ENCODE measurements at places on chromosomes 11 and 22.

- no peak for DNase-seq
Measured at GRCh38 chr22:20219667-20220628, 48.2 kb downstream of the RTN4R start.

DNA sequence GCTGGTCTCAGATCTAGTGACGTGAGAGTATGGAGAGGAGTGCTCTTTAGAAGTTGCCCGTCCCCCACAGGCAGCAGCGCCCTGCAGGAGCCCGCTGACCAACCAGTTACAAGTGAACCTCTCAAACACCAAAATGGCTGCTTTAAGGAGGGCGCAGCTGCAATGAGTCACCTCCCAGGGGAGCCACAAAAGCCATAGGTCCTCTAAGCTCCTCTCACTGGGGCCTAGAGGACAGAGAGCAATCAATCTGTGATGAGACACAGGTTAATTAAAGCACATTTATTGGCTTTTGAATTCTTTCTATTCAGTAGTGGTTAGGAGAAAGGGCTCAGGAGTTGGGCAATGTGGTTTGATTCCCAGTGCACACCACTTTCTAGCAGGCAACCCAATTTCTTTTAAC, 15.5 kb upstream of the RAPSN start:
- DNase-seq, result no peak

DNA sequence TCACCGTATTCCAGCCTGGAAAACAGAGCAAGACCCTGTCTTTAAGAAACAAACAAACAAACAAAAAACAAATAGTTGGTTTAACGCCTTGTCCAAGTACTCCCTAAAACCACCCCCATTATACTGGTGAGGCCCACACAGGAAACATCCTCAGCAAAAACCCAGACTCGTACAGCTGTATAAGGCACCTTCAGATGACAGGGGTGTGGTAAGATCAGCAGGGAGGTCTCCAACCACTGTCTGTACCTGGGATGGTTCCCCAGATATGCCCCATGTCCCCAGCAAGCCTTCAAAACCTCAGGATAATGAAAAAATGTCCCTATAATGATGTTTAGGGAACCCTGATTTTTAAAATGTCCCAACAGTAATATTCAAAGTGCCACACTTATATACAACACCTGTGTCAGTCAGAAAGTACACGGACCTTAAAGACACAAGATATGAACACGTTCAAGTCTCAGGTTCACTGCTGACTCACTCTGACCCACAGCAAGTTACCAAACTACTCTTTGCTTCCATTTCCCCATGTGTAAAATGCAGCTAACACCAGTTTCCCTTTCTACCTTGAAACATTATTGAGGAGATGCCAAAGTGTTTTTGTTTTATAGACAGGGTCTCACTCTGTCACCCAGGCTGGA, 9.3 kb downstream of the SF3A1 start:
- no peak for DNase-seq

DNA sequence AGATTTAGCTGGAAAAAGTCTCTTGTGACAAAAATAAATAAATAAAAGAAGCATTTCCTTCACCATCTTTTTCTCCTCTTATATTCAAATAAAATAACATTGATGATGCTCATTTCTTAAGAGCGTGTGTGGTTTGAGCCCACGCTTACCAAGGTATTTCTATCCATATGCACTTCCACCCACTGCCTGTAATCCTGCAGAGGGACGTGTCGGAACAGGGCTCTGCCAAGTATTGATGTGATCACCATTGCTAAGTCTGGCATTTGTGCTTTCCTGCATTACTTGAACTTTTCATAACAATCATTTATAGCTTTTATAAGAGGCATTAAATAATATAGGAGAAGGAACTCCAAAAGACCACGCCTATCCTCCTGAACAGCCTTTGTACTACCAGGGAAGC, 107.6 kb downstream of the SHANK2 start:
- no peak for DNase-seq

- no peak for DNase-seq
Measured at GRCh38 chr11:64396079-64396591, 37.2 kb downstream of the RPS6KA4 start.

- DNase-seq, result no peak
Measured at GRCh38 chr22:38873469-38874411, 1.7 kb upstream of the CBX6 start.

- no peak for DNase-seq
Measured at GRCh38 chr11:47394050-47394321, 14.4 kb upstream of the SLC39A13 start.

DNA sequence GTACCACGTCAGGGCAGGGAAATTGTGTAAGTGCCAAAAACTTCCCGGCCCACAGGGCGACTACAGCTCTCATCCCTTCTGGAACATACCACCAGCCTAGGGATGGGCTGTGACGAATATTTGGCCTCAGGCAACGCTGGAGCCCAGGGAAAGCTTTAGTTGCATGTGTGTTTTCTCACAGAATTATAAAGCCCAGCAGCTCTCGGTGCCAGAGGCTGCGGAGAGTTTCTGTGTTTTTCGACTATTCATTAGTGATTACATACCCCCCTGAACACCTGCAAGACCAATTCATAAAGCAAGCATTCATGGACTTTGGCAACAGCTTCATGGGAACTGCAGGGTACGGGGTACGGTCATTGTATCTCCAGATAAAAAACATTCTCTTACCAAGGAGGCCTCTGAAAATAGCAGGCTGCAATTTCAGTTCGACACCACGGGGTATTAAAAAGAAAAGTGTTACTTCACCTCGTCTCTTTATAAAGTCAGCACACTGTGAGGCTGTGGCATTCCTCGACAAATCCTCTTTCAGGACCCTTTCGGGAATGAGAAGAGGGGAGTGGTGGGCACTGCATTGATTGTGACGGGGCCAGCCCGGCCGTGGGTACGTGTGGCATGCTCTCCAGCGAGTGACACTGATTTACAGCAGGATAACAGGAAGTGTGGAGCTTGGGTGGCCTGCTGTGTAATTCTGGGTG, 243.6 kb upstream of the SORL1-AS1 start:
- DNase-seq, result no peak

- DNase-seq, result no peak
Measured at GRCh38 chr11:92411431-92411830, 186.8 kb downstream of the FAT3 start.

DNA sequence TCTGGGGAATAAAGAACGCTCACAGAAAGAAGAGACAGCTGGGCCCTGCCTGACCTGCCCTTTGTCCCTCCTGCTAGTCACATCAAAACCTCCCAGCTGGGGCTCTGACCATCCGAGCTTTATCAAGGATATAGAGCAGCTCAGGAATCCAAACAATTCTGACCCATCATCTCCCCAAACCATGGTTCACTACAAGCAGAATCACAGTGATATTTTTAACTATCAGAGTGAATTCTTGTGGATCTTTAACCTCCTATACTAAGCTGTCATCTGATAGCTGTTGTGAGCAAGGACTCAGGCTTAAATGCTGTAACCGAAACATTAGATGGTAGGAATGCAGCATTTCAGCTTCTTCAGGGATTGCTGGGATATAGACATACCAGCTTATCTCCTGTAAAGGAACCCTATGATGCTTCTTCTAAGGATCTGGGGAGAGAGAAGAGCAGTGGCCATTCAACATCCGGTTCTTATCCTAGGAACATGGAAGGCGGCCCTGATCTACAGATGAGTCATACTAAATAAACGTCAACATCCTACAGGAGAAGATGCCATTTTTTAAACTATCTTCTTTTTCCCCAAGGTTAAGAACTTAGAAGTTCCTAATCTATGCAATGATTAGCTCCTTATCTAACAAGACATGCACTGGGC, 84.7 kb upstream of the AKIP1 start:
- peak; percentile 29 for DNase-seq

- DNase-seq, result no peak
Measured at GRCh38 chr11:8265681-8266241, 2.1 kb upstream of the LMO1 start.

DNA sequence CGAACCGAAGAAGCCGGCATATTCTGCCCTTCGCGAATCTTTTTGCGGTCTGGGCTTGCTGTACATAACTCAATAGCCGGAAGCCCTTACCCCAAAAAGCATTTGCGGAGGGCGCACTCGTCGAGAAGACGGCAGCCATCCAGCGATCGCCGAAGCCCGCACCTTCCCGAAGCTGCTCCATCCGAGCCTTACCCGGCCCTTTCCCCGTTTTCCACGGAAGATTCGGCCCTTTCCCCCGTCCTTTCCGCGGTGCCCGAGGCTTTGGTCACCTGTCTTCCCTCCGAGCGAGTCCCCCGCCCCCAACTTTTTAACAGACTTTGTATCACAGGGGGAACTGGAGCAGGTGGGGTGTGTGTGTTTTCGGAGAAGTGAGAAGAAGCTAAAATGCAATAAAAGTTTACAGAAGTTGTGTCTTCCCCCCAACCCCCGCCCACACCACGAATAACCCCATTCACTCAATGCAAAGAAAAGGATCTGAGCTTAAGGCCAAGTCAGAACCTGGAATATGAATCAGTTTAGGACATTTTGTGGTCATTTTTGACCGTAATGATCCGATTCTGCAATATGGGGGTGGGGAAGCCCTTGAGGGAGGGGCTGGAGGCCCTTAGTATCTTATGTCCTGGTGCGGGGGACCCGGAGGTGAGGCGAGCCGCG, 99.0 kb upstream of the HSD17B12 start:
- DNase-seq, result no peak

- no peak for DNase-seq
Measured at GRCh38 chr11:93279851-93280347, 50.6 kb upstream of the DEUP1 start.

DNA sequence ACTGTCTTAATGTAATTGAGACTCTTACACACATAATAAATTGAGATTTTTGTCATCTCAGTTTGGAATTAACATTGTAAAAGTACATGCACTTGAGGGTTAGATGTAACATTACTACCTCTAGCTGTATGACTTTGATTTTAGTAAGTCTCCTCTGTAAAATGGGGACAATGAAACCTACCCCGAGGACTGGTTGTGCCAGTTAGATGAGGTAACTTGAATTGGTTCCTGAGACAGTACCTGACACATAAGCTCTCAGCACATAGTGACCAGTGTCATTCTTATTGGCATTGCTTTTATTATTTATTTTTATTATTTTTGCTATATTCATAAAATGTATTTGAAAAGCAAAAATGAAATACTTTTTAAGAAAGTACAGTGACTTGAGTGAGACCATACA, 114.8 kb downstream of the TEAD1 start:
- DNase-seq, result no peak

DNA sequence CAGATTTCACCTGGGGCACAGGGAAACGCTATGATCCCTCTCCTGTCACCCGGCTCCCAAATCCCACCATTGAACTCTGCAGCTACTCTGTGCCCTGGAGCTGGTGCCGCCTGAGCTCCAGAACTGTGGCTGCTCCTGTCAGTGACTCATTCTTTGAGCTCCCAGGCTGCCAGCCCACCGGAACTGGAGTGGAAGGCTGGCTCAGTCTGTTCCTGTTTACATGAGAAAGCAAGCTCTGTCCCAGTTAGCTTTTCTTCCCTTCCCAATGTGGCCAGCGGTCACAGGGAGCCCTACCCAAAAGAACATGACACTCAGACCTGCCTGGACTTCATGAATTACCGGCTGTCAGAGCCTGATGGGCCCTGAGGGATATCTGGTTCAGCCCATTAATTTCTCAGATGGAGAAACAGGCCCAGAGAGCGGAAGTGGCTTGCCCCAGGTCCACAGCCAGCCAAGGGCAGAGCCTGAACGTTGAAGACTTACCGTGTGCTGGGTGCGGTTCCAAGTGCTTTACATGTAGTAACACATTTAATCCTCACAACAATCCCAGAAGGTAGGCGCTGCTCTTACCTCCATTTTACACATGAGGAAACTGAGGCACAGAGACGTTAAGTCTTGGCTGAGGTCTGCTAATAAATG, 23.8 kb upstream of the IGSF22 start:
- DNase-seq, result no peak

- DNase-seq, result no peak
Measured at GRCh38 chr11:17744151-17744940, 9.8 kb downstream of the KCNC1 start.

DNA sequence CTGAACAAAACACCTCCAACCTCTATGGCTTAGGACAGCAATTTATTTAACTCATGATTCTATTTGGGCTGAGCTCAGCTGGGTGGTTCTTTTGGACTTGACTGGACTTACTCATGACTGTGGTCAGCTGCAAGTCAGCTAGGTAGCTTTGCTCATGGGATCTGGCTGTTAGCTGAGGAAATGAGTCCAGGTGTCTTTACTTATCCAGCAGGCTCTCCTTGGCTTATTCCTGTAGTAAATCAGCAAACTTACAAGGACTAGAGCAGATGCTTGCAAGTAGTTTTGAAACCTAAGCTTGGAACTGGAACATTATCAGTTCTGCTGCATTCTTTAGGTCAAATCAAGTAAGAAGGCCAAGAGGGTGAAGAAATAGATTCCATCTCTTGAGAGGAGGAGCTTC, 8.0 kb upstream of the HIKESHI start:
- DNase-seq, result no peak

DNA sequence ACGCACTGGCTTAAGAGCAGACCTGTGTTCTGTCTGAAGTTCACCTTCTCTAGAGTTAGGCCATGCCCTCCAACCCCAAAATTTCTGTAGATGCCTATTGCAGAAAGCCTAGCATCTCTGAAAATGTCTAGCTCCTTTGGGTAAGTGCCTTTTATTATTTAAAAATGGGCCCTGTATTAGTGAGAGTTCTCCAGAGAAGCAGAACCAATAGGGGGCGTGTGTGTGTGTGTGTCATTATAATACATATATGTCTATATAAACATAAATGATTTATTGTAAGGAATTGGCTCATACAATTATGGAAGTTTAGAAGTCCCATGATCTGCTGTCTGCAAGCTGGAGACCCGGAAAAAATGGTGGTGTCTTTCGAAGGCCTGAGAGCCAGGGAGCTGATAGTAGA, 144.7 kb downstream of the TTC17 start:
- no peak for DNase-seq

DNA sequence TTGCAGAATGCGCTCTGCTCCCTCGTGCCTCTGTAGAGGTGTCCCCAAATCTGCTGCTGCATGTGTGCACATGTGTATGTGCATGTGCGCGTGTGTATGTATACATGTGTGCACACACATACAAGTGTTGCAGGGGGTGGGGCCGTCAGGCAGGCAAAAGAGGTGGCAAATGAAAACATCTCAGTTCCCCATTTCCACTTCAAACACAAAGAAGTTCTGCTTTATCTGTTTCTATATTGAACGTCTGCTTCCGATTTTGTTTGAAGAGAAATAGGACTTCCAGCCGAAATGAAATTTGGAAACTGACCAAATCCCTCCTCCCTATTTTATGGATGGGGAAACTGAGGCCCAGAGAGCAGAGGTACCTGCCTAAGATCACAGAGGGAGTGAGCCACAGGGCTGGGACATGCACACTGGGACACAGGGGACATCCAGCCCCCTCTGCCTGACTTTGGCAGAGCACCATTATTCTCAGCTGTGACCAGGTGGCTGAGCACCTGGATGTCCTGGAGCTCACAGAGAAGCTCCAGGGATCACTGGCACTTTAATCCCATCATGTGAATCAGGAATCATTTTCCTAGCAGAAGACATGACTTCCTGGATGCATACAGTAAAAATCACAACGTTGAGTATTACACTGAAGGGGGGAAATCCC, 41.2 kb upstream of the ALX4 start:
- no peak for DNase-seq

DNA sequence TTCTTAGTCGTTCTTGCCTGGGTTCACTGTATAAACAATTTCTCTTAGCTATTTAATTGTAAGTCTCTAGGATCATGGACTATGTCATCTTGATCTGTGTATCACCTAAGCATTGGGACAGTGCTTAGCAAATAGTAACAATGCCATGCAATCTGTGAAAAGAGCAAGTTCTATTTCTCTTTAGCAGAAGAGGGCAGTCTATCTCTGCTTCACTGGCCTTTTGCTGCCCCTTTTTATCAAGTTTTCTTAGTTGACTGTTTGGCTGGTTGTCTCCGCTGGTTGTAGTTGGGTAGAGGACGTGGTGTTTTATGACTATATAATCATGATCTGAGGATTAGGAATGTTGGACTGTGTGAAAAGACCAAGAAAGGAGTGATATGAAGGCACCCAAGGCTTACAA, 315.0 kb downstream of the JRKL start:
- no peak for DNase-seq
